ENCODE measurements at places on chromosomes 5 and 9.

- no peak for DNase-seq
These were observed 96.7 kb upstream of the RETREG1 start for GRCh38 chr5:16713386-16713928.

DNA sequence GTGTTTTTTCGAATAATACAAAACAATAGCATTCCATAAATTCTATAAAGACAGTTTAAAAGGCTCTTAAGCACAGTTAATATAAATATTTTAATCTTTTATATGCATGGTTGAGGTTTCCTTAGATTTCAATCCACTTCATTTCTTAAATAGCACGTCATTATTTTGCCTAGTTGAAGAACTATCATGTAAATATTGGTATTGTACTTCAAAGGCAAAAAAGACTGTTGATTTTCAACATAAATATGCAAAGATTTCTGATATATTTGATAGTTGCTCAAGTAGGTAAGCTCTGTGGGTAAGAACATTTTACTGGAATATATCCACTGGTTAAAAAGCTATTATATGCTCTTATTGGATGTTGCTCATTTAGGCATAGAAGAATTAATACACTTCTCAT, 458.6 kb downstream of the NR2F1-AS1 start:
- no peak for DNase-seq

DNA sequence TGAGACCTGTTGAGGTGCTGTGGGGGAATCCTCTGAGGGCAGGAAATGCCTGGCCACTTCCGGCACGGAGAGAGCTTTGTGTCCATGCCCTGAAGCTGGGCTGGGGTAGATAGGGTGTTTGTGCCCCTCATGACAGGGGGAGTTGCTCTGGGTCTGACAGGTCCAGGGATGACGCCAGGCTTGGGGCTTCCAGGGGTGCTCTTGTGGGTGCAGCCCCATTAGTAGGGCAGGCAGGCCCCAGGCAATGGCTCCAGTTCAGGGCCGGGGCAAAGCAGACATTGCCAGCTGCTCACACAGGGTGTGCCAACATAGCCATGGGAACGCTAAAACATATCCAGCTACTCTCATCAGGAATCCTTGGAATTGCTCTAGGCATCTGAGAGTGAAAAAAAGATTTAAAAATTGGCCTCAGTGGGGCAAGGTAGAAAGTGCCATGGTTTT, 21.1 kb downstream of the PITX1 start:
- DNase-seq, result no peak

- DNase-seq, result no peak
These were observed 35.4 kb upstream of the MAP1B start for GRCh38 chr5:72071906-72072305.

DNA sequence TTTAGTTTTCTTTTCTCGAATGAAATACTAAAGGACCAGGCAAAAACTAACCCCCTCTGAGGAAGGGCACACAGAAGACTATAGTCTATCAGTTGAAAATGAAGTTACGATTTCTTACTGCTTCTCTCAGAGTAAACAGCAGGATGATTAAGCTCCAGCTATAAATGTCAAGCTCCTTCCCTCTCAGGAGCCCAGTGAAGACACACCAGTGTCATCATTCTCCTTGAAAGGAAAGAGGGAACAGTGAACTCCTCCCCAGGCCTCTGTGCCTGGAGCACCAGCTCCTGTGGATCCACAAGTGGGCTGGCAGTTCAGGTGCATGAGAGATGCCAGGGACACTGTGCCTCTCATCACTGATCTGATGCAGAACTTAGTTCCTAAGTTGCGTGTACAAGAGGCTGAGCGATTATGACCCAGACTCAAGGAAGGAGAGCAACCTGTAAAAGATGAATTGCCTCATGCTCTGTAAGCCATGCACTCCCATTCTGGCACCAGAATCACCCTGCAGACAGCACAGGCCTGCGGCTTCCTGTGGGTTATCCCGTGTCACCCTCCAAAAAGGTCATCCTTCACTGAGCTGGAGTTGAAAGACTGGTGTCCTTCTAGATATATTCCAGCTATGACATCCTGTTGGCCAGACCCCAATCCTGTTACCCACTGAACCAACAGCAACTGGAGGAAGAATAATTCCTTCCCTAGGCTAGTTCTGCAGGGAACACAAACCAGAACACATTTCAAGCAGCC, 394.0 kb downstream of the SEMA5A start:
- DNase-seq, result no peak

DNA sequence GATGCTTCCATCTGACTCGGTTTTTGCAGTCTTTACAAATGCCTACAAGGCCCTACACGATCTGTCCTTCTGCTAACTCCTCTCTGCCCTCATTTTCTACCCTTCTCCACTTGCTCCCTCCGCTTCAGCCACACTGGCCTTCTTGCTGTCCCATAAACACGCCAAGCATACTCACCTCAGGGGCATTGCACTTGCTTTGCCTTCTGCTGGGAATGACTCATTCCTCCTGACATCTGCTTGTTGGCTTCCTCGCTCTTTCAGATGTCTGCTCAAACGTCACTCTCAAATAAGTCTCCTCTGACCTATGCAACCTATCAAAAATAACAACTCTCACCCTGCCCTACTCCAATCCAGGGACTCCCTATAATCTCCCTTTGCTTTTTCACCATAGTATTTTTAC, 28.2 kb downstream of the CDC25C start:
- peak; percentile 50 for DNase-seq

DNA sequence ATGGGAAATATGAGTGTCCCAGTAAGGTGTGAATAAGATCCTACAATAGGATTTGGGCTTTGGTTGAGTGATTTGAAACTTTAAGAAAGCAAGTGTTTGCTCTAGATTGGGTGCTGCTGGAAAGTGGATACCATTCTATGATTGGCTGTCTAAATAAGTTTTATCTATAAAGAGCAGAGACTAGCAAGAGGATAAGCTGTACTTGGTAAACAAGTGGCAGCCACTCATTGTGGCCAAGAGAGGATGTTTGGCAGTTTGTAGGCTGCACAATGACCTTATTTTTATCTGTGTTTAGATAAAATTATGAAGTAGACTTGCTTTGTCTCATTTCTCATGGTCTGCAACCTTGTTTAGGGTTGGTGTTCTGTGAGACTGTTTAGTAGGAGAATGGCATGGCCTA, 341.6 kb upstream of the PIK3R1 start:
- no peak for DNase-seq

DNA sequence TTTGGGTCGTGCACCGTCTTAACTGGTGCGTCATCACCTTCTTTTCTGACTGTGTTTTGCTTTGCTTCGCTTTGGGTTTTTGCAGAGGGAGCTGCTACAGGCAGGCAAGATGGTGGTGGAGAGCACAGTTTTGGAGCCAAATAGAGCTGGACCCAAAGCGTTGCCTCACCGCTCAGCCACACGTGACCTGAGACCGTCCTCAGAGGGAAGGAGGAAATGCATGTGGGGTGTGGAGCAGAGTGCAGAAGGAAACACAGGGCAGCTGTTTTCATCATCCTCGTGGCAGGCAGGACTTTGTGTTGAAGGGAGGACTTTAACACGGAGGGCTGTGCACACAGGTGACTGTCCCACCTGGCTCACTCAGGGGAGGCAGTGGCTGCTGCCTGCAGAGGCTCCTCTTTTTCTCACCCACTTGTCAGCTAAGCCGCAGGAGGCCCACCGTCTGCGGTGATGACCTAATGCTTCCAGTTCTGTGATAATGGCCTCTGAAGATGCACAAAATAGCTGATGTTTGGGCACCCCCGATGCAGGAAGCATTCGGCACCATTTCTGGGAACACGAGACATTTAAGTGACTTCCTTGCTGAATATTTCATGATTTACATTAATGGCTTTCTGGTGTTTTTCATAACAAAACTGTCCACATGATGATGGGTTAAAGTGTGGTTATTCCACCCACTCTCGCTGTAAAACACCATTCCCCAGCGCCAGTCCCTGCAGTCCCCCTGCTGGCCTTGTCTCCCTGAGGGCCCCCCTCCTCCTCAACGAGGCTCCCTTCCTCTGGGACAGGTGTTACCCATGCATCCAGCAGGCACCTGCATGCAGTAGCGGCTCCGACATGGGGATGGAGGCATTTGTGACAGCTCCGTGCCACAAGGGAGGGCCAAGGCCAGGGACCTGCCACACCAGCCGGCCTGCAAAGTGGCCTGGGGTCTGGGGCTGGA, 12.4 kb upstream of the UBAC1 start:
- no peak for DNase-seq

DNA sequence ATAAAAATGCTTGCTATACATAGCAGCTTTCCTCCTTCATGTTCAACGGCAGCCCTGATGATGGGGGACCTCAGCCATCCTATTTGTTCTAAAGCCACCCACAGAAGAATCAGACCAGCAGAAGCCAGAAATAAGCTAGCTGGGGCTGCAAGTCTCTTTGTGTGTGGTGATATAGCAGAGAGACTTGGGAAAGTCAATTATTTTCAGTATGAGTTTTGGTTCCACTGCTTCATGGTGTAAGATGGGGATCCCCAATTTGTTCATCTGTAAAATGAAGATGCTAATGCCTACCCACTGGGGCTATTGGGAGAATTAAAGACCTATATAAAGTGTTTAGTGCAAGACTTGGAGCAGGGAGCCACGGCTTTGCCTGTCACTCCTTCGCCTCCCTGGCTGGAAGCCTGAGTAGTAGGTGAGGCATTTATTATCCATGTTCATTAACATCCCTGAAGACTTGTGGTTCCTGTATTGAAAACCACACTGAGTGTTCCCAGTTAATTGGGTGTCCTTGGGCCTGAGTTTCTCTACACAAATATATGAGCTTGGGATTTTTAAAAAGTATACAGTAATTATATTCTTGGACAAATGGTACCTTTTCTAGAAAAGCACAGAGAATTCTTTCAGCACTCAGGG, 210.1 kb upstream of the SLC24A2 start:
- no peak for DNase-seq

- DNase-seq, result peak; percentile 58
These were observed 2.0 kb upstream of the ZNF462 start for GRCh38 chr9:106860721-106861639.

GRCh38 chr5:53017383-53017782, 28.2 kb downstream of the ITGA2 start:
- no peak for DNase-seq

- no peak for DNase-seq
These were observed 424.8 kb downstream of the TMEM38B start for GRCh38 chr9:106119176-106119575.

GRCh38 chr5:84228266-84228665, 156.4 kb downstream of the EDIL3 start:
- DNase-seq, result peak; percentile 9

DNA sequence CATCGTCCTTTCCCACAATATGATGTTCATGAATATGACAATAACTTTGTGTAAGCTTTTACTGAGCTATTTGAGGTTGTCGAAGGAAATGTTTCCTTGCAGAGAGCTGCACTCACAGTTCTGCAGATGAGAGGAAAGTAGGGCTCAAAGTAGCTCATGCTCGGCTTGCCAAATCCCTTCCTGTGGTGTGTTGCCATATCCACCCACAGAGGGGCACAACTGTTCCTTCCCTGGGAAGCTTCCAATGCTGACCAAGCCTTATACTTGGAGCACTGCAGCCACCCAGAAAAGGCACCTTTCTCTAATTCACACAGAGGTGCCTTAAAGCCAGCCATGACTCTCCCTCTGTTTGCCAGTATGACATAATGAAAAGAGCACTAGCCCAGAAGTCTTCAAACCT, 390.3 kb downstream of the CAAP1 start:
- peak; percentile 3 for DNase-seq

GRCh38 chr5:53239301-53239990, 129.9 kb upstream of the MOCS2 start:
- no peak for DNase-seq

GRCh38 chr5:39767916-39768315, 343.1 kb upstream of the DAB2 start:
- no peak for DNase-seq

DNA sequence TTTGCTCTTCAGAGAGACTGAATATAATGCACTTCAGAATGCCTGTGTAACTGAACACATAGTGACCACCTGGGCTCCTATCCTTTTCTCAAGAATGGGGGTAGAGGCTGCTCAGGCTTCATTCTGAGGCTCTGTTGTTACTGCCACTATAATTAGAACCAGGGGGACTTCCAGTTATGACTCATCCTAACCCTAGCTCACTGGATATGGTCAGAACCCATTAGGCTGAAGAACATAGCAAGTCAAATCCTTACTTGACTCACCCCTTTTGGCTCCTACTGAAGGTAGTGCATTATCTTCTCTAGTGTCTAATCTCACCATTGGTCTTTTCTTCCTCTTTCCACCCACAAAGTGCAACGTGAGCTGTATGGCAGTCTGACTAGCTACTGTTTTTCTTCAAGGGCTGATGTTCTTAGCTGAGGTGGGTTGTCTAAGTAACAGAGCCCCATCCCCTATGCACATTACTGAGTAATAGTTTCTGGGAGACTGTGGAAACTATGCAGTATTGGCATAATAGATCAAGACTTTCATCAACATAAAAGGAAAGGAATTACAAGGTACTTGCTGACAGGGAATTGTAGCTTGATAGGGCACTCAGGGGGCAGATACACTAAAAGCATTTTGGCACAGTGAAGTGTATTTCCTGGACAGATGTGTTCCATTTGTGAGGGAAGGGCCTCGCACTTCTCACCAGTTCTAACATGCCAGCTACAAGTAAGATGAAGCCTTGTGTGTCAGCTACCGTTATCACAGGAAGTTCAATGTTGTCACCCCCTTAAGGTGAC, 431.0 kb upstream of the MEF2C start:
- DNase-seq, result peak; percentile 69

- no peak for DNase-seq
These were observed 624.2 kb downstream of the MTRR start for GRCh38 chr5:8493176-8493575.

- DNase-seq, result no peak
These were observed 66.0 kb downstream of the FER start for GRCh38 chr5:108813673-108814072.

- no peak for DNase-seq
These were observed 97.5 kb downstream of the EBF1 start for GRCh38 chr5:159002171-159002570.

- peak; percentile 20 for DNase-seq
These were observed 256.3 kb downstream of the SMARCA2 start for GRCh38 chr9:2271426-2271825.

GRCh38 chr5:179287071-179287470, 58.2 kb downstream of the ADAMTS2 start:
- DNase-seq, result no peak

- no peak for DNase-seq
These were observed 269.7 kb downstream of the MLLT3 start for GRCh38 chr9:20352591-20352990.

DNA sequence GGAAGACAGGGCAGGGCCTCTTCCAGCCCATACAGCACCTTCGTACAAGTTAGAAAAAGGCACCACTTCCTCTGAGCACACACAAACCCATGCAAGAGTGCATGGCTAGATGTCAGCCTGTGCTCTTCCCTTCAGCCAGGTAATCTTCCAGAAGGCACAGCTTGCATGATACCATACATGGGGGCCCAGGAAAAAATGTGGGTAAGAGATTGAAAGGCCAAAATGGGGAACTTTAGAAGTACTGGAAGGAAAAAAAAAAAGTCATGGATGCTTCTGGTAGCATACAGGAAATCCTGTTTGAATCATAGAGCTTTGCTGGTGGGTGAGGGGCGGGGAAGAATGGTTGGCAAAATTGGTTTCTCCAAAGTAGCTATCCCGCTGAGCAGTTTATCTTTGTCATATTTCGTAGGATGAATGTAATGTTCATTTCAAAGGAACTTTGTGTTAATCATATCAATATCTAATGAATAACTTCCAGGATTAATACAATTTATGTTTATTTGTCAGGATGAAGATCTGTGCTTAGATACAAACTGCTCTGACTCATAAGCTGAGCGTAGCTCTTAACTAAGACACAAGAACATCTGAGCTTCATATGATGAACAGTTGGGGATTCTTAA, 78.2 kb upstream of the MAP3K1 start:
- DNase-seq, result no peak

All from DMS53 (cell line).